Effector memory CD4-positive, alpha-beta T cell (primary cell): ENCODE measurements at places on chromosomes 5 and 9.

DNA sequence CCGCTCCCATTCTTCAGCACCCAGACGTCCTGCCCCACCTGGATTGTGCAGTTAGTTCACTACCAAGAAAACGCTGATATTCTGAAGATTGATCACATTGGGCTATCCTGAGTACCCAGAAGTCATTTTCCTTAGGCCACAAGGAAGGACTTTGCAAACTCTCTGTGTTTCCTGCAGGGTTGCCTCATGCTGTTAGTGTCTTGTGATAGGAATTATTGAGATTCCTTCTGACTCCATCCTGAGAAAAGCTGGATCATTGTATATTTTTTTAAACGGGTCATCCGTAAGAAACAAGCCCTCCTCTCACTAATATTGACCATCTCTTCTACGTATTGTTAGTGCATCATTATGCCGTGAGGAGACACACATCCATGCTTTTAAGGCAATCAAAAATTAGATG lies 96.0 kb upstream of the DAPK1 start:
- no peak for DNase-seq

- no peak for DNase-seq
Measured at GRCh38 chr5:137792303-137792702, 38.1 kb upstream of the HNRNPA0 start.

GRCh38 chr9:32596096-32596865 lies 23.3 kb upstream of the NDUFB6 start:
- no peak for DNase-seq

GRCh38 chr5:4383102-4383501 lies 757.0 kb upstream of the ADAMTS16 start:
- DNase-seq: no peak

DNA sequence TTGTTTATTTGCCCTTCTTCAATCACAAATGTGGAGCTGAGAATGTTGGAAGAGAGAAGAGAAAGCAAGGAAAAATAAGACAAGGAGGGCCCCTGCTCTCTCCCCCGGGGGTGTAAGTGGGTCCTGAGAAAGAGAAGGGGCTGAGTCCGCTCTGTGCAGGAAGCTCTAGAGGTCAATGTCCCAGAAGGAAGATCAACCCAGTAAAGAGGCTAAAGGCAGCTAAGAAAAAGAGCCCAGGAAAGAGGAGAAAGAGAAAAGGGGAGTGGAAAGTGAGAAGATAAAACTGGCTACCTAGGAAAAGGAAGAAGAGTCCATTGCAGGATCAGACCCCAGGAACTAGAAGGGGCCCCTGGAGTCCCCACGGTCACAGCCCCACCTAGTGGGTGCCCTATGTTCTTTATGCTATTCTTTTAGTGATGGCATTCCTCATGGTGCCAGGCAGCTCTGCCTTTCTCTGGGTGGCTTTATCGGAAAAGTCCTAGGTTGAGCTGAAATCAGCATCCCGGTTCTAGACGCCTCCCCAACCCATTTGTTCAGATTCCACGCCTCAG lies 583.4 kb downstream of the ACTL7B start:
- no peak for DNase-seq

DNA sequence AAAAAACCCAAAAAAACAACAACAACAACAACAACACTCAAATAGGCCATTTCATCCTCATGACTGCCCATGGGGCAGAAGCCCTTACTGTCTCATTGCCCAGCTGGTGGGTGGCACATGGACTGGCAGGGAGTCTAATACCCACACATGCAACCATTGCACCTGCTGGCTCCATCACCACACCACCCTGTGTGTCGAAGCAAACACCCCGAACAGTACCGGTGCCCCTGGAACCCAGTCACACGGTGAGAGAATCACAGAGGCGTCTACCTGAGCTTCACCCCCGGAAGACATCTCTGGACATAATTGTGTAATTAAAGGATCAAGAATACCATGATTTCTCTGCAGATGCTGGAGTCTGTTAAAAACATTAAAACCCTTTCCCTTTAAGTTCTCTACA lies 6.5 kb downstream of the PAEP start:
- DNase-seq: no peak

- DNase-seq: no peak
Measured at GRCh38 chr9:83313781-83314180, 224.4 kb downstream of the FRMD3 start.

DNA sequence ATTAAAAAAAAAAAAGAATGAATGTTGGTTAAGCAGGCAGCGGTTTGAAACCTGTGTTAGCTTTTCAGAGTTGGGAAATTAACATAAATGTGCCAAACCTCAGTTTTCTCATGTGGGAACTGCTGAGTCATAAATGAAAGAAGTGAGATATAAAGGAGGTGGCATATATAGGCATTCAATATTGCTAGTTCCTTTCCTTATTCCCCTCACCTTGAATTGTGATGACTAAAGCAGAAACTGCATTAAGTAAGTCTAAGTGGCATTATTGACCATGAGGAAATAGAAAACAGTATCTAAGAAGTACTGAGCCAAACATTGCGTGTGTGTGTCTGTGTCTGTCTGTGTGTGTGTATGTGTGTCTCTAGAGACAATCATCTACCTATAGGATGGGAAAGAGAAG lies 691.2 kb downstream of the TLR4 start:
- no peak for DNase-seq
